SJSA1 (cell line): ENCODE measurements at places on chromosomes 2 and 18. TPM values are rescaled to one million over a fixed set of nuclear protein-coding genes. Genes with fewer than 3 reads are reported as not detected.

XDH gene
- total RNA-seq: 0.05 TPM in 1 of 2 replicates, not detected in the other

DNA sequence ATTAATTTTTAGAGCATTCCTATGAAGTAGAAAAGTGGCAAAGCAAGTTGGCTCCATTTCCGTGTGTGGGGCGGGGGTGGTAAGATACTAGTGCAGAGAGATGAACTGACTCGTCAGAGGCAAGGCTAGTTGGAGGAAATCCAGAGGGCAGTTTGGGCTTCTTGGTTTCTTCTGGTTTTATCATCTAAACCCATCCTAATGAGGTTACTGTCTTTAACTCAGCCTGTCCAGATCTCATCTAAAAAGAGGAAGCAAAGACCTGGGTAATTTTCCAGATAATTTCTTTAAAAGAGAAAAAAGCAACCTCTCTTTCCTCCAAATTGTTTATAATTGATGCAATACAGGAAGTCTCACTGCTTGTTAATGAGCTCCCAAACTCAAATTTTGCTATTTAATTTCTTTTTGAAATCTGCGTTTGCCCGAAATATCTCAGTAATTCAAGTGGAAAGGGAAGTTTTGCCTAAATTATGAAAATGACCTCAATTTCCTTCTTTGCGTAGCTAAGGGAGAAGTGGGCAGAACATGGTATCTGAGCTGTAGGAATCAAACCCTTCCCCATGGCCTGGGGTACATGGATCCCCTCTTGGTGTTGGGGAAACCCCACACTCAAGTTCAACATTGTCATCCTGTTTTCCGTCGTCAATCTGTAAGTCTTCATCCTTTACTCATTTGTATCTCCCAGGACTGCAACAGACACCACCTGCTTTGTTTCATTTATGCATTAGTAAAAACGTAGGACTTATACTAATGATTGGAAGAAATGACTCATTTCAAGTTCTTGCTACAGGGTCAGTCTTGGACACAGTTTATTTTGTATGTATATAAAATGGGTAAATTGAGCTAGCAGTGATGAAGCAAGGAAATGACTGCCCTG is 89.1 kb upstream of the KLF7 start:
- H3K4me1 ChIP-seq: peaks cover 89% of the 10 kb centered on the region
- H3K4me3 ChIP-seq: no peak overlapping the region
- H3K27ac ChIP-seq: peak overlapping the region; percentile 93
- DNase-seq: no peak
- H3K27me3 ChIP-seq: no peaks in the 10 kb centered on the region

DNA sequence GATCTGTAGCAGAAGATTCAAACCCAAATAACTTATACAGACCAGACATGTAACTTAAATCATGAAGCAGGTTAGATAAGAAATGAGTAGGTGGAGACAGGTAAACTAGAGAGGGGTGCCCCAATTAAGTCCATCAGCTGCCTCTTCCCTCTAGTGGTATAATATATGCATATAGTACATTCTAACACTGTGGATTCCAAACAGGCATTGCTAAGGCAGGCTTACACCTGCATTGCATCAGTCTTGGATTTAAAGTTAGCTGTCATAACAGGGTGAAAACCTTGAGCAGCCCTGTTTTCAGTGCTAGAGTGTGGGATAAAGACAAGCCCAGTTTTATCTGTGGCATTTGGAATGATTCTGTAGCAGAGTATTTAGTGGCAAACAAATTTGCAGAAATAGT is 63.4 kb downstream of the NYAP2 start:
- no peaks in the 10 kb centered on the region for H3K27me3 ChIP-seq
- no peak overlapping the region for H3K27ac ChIP-seq
- DNase-seq: no peak
- no peaks in the 10 kb centered on the region for H3K36me3 ChIP-seq
- no peak overlapping the region for H3K4me3 ChIP-seq

GRCh38 chr2:176704282-176704858 is 435.1 kb downstream of the MTX2 start:
- H3K27me3 ChIP-seq: 0 out of 2 replicates have a peak, but pooled peaks cover 5% of the 10 kb centered on the region
- no peak for DNase-seq

DNA sequence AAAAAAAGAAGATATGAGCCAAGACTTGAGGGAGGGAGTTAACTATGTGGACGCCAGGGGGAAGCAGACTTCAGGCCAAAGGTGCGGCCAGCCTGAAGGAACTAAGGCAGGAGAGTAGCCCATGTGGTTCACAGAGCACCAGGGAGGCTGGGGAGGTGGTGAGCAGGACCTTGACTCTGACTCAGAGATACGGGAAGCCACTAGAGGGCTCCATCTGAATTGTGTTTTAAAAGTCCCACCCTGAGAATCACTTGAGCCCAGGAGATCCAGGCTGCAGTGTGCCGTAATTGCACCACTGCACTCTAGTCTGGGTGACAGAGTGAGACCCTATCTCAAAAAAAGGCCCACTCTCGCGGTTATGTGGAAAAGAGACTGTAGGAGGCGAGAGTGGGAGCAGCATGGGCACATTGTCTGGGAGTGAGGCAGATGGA is 12.3 kb downstream of the CEP192 start:
- H3K4me3 ChIP-seq: no peak overlapping the region
- H3K27ac ChIP-seq: no peak overlapping the region
- H3K4me1 ChIP-seq: no peaks in the 10 kb centered on the region
- no peaks in the 10 kb centered on the region for H3K27me3 ChIP-seq

- no peak for DNase-seq
- H3K36me3 ChIP-seq: no peaks in the 10 kb centered on the region
- no peaks in the 10 kb centered on the region for H3K4me1 ChIP-seq
Measured at GRCh38 chr2:202718614-202719013, 83.8 kb downstream of the FAM117B start.

- no peak overlapping the region for H3K27ac ChIP-seq
- H3K36me3 ChIP-seq: peaks cover 51% of the 10 kb centered on the region
- peaks cover 42% of the 10 kb centered on the region for H3K4me1 ChIP-seq
- H3K4me3 ChIP-seq: no peak overlapping the region
Measured at GRCh38 chr18:8745355-8746014, 40.1 kb downstream of the MTCL1 start.

DNA sequence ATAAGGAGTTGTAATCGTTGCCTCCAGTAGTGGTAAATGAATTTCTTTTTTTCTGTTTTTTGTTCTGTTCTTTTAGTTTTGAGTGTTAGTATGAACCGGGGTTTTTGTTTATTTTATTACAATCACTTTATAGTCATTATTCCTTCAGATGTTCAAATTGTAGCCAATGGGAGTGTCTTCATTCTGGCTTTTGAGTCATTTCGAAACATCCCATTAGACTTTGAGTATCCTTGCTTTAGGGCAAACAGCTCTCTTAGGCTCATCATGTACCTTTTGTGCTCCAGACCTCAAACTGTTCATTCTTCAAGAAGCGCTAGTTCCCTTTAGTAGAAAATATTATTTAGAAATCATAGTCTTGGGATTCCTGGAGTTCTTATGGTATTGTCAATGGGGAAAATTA is 54.2 kb upstream of the PAX3 start:
- H3K4me3 ChIP-seq: no peak overlapping the region
- H3K36me3 ChIP-seq: no peaks in the 10 kb centered on the region
- no peak overlapping the region for H3K27ac ChIP-seq
- no peaks in the 10 kb centered on the region for H3K4me1 ChIP-seq
- no peak for DNase-seq
- H3K27me3 ChIP-seq: peaks cover 4% of the 10 kb centered on the region

DNA sequence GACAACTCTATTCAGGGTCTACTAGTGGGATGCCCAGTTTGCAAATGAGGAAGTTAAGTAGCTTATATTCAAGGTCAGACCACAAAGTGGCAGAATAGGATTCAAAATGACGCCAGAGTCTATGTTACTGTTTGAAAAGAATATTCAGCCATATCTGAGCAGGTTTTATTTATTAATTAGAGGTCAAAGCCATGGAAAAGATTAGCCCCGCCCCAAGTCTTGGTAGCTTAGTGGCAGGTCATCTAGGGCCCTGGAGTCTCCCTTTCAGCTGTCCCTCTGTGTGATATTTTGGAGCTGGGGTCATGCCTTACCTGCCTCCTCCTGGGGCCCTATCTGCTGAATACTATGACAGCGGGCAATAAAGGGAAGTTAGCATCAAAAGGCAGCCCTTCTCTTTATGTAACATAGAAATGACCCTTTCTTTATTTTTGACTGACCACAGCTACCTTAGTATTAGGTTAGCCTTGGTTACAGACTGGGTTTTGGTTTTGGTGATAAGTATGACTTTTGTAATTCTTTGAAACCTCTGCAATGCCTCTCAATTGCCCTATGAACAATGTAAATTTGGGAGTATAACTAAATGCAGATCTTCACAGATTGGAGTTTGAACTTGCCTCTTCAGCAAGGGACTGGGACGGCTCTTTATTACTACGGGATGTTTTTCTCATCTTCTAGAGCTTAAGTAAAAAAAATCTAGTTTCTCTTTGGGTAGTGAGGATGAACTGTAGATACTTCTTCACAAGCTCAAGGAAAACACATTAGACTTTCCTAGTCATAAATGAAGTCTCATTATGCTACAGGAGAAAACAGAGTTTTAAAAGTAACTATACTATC is 153.0 kb upstream of the ITGA4 start:
- H3K36me3 ChIP-seq: no peaks in the 10 kb centered on the region
- H3K4me3 ChIP-seq: no peak overlapping the region
- H3K27ac ChIP-seq: no peak overlapping the region
- no peak for DNase-seq
- H3K27me3 ChIP-seq: no peaks in the 10 kb centered on the region

DNA sequence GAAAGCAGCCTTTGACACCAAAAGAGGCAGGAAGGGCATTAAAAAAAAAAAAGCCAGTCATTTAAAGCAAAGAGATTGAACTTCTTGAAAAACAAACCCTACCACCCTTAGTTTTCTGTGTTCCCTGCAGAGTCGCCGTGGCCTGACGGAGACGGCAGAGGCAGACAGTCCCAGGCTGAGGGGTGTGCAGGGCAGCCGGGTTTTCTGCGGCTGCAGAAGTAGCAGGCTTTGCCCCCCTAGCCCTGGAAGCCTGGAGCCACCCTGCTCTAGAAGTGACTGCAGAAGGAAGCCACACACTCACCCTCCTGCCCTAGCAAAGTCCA is 2.8 kb downstream of the INPP5D start:
- H3K36me3 ChIP-seq: no peaks in the 10 kb centered on the region
- H3K4me1 ChIP-seq: peaks cover 21% of the 10 kb centered on the region
- DNase-seq: no peak
- H3K4me3 ChIP-seq: no peak overlapping the region

GRCh38 chr2:133985563-133985962 is 268.3 kb upstream of the MGAT5 start:
- DNase-seq: no peak
- H3K4me1 ChIP-seq: peaks cover 4% of the 10 kb centered on the region; the same call in 1 of the 2 replicates
- no peak overlapping the region for H3K27ac ChIP-seq
- H3K36me3 ChIP-seq: no peaks in the 10 kb centered on the region
- H3K27me3 ChIP-seq: no peaks in the 10 kb centered on the region

ATG4B gene
- 80.9 and 105 TPM in 2 replicates for total RNA-seq

GRCh38 chr2:19119326-19120001 is 239.0 kb downstream of the OSR1 start:
- DNase-seq: no peak
- H3K4me3 ChIP-seq: no peak overlapping the region
- H3K36me3 ChIP-seq: no peaks in the 10 kb centered on the region
- H3K4me1 ChIP-seq: peaks cover 38% of the 10 kb centered on the region
- no peak overlapping the region for H3K27ac ChIP-seq

- no peaks in the 10 kb centered on the region for H3K27me3 ChIP-seq
- H3K36me3 ChIP-seq: no peaks in the 10 kb centered on the region
- no peak overlapping the region for H3K4me3 ChIP-seq
- no peak for DNase-seq
- no peaks in the 10 kb centered on the region for H3K4me1 ChIP-seq
- no peak overlapping the region for H3K27ac ChIP-seq
Measured at GRCh38 chr2:212592695-212593094, 54.1 kb upstream of the ERBB4 start.

- H3K4me1 ChIP-seq: peaks cover 21% of the 10 kb centered on the region
- H3K36me3 ChIP-seq: peaks cover 2% of the 10 kb centered on the region; the same call in 1 of the 2 replicates
- H3K4me3 ChIP-seq: peak within 1 kb of the TSS; percentile 88
Measured at GRCh38 chr2:159285929-159286708, at the start of gene WDSUB1. Gene WDSUB1, minus strand, starts transcription at chr2:159286703. Its CDS starts 3,634 bp downstream, at chr2:159283069.

DNAJC5G gene
- not detected in 2 replicates for total RNA-seq

DNA sequence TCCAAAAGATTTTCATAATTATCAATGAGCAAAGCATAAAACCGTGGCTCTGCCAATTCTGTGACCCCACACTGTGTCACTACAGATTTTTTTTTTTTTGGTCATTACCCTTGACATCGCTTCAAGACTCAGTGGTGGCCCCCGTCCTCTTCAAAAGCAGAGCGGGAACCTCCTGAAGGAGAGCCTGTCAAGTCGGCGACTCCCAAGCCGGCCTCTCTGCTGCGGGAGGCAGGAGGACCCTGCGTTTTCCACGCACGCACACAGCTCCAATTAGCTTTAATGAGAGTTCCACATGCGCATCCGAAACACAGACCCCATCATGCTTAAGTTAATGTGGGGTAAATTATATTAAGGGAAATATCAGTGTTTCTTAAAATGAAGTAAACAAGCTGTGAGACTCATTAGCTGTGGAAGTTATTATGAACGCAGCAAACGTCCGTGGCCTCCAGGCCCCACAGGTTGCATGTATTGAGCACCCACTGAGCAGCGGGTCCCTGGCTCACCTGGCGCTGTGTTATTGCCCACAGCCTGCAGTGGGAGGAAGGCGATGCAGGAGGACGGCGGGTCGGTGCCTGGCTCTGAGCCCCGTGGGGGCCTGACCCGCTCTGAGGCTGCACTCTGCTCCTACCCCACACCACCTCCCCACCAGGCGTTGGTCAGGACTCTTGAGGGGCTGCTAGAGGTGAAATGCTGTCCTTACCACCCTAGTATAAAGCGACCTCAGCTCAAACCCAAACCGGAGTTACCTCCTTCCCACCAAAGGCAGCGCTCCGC is 181.0 kb upstream of the SALL3 start:
- no peak overlapping the region for H3K4me3 ChIP-seq
- H3K27ac ChIP-seq: no peak overlapping the region
- no peaks in the 10 kb centered on the region for H3K36me3 ChIP-seq
